NCI-H748 treated with DMSO at 0.1 percent for 48 hours (cell line): ENCODE measurements at places on chromosomes 7 and 10.

DNA sequence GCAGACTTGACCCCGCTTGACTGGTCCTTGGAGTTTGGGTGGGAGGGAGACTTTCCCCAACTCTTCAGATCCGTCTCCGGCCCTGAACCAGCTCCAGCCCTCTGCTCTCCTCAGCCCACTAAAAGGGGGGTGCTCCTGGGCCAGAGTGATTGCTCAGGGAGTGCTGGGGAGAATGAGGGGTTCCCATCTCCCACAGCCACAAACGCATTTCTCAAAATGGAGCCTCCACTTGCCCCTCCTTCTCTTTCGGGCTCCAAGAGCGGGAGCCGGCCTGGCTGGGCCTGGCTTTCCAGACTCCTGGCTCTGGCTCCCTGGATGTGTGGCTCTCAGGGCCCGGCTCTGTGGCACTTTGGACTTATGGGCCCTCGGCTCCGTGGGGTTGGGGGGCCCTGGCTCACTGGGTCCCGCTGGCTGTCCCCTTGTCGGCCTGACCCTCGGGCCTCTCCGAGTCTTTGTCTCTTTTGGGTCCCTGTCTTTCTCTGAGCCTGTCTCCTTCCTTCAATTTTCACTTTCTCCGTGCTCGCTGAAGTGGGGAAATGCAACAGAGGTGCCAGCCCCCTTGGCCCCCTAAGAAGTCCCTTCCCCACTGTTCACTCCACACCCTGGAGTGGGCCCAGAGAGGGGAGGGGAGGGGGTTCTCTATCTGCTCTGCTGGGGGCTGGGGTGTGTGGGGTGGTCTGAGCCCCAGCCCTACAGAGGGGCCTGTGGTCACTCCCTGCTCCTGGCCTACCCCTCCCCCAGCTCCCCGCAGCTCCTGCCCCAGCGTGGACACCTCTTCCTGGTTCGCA lies 713 bp downstream of the LZTS2 start:
- DNase-seq: no peak

DNA sequence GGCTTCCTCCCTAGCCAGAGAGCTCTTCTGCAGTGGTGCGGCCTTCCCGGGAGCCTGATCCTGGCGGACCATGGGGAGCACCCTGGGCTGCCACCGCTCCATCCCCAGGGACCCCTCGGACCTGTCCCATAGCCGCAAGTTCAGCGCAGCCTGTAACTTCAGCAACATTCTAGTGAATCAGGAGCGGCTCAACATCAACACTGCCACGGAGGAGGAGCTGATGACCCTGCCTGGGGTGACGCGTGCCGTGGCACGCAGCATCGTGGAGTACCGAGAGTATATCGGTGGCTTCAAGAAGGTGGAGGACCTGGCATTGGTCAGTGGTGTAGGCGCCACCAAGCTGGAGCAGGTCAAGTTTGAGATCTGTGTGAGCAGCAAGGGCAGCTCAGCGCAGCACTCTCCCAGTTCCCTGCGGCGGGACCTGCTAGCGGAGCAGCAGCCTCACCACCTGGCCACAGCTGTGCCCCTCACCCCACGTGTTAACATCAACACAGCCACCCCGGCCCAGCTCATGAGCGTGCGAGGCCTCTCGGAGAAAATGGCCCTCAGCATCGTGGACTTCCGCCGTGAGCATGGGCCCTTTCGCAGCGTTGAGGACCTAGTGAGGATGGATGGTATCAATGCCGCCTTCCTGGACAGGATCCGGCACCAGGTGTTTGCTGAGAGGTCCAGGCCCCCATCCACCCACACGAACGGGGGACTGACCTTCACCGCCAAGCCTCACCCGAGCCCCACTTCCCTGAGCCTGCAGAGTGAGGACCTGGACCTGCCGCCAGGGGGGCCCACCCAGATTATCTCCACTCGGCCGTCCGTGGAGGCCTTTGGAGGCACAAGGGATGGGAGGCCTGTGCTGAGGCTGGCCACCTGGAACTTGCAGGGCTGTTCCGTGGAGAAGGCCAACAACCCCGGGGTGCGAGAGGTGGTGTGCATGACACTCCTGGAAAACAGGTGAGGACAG lies 1.5 kb downstream of the EEPD1 start:
- no peak for DNase-seq

- no peak for DNase-seq
Observed at GRCh38 chr10:12041766-12042408, 722 bp downstream of the UPF2 start.

- no peak for DNase-seq
Observed at GRCh38 chr7:29140873-29141468, 5.4 kb downstream of the CPVL start.

- DNase-seq: no peak
Observed at GRCh38 chr10:53548664-53549063, 776.1 kb upstream of the MBL2 start.
